Bronchial epithelial cell (primary cell): ENCODE measurements at places on chromosomes 5 and 9. TPM values are rescaled to one million over a fixed set of nuclear protein-coding genes. Genes with fewer than 3 reads are reported as not detected.

SLC1A1 gene
- total RNA-seq, result 1.1 and 1.4 TPM in 2 replicates

SKP2 gene
- 8.8 and 9.5 TPM in 2 replicates for total RNA-seq

ZNF782 gene
- 2.1 and 3.5 TPM in 2 replicates for total RNA-seq

GCNT4 gene
- 2.9 and 5.5 TPM in 2 replicates for total RNA-seq

OR1J4 gene
- total RNA-seq, result not detected in 2 replicates

FOXD4 gene
- total RNA-seq, result 0.26 TPM in 2 replicates

PRR16 gene
- 0.53 TPM in 1 of 2 replicates, not detected in the other for total RNA-seq

CD14 gene
- total RNA-seq, result 2.3 and 3.2 TPM in 2 replicates

- DNase-seq, result peak; percentile 60
These were observed 99.3 kb downstream of the KLF4 start for GRCh38 chr9:107390279-107390678.

DNA sequence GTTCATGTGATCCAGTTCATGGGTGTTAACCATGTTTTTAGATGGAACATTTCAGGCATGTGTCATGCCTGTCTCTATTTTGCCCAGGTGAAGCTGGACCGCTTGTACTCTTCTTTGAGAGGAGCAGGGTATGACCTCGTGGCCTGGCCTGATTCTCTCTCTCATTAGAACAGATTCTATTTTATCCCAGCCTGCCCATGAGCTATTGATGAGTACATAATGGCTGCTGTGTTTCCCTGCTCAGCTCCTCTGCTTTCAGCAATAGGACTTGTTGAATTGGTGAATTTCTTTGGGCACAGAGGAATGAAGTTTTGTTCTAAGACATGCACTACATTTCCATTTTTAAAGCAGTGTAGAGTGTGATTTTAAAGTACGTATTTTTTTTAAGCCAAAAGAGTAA lies 86.2 kb downstream of the HACD4 start:
- DNase-seq, result no peak

GRCh38 chr9:112846528-112847488 lies 43.9 kb downstream of the SLC46A2 start:
- no peak for DNase-seq

- no peak for DNase-seq
These were observed 860.6 kb upstream of the SEMA6A start for GRCh38 chr5:117435203-117435602.

- DNase-seq, result no peak
These were observed 391.8 kb upstream of the CD180 start for GRCh38 chr5:67588389-67588788.

GRCh38 chr5:10046676-10047075 lies 203.0 kb downstream of the ATPSCKMT start:
- DNase-seq, result no peak

- DNase-seq, result no peak
These were observed 15.3 kb upstream of the AHRR start for GRCh38 chr5:306011-306805.

DNA sequence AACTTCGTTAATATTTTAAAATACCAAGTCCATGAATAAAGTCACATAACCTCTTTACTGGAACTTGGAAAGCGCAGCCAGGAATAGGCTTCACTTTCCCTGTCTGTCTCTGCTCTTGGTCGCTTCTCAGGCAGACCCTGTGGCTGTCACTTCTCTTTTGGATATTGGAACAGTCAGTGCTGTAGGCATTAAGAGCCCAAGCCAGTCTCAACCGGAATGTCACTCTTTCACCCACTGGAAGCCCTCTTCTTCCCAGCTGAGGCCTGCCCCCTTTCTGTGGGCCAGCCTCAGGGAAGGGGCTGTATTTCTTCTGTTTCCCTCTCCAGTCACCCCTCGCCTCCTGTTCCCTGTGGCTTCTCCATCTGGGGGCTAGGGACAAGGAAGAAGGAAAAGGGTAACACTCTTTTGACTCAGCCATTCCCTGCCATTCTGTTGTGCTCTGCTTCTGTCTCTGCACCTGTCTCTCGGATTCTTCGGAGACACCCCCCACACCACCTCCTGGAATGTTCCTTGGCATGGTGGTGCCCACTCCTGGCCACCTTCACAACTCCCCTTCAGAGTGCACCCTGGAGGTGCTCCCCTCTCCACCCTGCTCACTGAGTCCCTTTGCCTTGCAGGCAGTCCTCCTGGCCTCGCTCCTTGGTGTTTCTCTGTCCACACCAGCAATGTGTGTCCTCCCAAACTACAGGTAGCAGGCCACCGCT lies 103.4 kb downstream of the TRIO start:
- DNase-seq, result no peak

GRCh38 chr5:966345-966710 lies 42.3 kb upstream of the NKD2 start:
- no peak for DNase-seq

- DNase-seq, result no peak
These were observed 25.5 kb downstream of the CWC27 start for GRCh38 chr5:64794053-64794770.

- peak; percentile 31 for DNase-seq
These were observed 78.4 kb downstream of the SLC38A9 start for GRCh38 chr5:55633574-55634208.

DNA sequence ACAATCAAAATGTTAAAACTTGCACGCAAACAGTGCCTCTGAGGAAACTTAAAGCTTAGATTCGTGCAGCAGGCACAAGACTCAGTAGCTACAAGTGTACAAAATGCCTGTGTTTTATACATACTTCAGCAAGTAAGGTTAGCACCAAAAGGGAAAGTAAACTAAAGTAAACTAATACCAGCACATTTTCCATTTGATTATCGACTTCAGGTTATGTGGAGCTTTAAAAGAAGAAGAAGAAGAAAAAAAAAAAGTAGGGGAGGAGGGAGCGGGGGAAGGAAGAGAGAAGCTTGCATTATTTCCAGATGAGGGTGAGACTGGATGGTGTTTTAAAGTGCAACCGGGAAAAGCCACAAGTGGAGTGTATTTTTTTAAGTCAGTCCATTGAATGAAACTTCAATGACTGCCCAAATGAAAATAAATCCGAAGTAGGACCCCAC lies 596 bp upstream of the ADAMTS6 start:
- peak; percentile 38 for DNase-seq

- no peak for DNase-seq
These were observed 194.8 kb downstream of the PAX5 start for GRCh38 chr9:36839131-36839885.

DNA sequence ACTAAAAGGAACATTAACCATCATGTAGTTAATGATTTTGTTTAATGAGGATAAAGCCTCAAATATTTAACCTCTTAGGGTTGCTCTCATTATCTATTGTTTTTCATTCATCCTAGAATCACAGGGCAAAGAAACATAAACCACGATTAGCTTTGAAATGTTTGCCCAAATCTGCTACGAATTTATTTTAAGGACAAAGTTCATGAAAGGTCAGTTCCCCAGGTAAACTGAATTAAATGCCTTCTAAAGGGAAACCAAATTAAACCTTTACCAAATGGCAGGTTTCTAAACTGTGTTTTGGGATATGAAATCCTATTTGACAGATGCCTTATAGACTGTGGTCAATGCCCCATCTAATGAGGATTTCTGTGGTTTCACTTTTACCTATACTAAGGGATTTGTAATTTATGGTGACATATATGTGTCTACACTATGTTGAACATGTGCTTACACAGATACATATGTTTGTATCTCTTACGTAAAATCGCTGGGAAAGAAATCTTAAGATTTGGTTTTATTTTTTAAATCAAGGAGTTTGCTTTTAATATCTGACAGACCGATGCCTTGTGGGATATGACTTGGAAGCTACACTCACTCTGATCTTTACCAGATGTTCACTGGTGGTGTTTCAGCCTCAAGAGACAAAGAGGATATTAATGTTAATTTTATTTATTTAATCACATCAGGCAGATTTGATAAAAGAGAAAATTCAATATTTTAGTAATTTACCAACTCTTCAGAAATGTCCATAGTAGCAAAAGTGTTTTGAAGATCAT lies 188.4 kb downstream of the GLIS3 start:
- no peak for DNase-seq

GRCh38 chr9:73597039-73597438 lies 445.4 kb downstream of the ANXA1 start:
- no peak for DNase-seq

- DNase-seq, result no peak
These were observed 75.1 kb upstream of the RANBP6 start for GRCh38 chr9:6090277-6091210.

DNA sequence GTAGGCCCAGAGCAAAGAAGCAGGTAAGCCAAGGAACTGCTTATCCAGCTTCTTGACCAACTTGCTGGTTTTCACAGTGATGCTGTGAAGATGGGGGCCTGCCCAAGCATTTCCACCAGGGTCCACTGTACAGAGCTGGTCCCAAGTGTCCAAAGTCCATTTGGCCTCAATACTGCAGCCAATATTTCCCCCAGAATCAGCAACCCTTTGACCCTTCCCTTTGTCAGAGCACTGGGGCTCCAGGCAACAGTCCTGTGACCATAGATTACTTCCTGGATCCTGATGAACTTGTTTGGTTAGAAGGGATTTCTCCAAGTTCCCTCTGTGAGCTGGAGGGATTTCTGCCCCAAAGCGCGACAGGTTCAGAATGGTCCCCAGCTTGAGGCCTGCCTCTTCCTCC lies 26.3 kb downstream of the FAXDC2 start:
- no peak for DNase-seq

DNA sequence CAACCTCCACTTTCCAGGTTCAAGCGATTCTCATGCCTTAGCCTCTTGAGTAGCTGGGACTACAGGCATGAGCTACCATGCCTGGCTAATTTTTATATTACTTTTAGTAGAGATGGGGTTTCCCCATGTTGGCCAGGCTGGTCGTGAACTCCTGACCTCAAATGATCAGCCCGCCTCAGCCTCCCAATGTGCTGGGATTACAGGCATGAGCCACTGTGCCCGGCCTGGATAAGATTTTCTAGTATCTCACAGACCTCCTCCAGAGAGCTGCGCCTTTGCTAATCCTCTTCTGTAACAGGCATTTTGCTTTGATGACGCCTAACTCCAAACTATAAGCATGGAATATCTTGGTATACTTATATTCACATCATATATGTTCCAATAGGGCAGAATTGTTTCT lies 99.4 kb downstream of the FSTL4 start:
- no peak for DNase-seq

GRCh38 chr9:93081081-93081529 lies 14.9 kb upstream of the CARD19 start:
- DNase-seq, result no peak

GRCh38 chr5:34415559-34416198 lies 240.4 kb upstream of the RAI14 start:
- no peak for DNase-seq
